ENCODE measurements at places on chromosomes 2 and 18.

DNA sequence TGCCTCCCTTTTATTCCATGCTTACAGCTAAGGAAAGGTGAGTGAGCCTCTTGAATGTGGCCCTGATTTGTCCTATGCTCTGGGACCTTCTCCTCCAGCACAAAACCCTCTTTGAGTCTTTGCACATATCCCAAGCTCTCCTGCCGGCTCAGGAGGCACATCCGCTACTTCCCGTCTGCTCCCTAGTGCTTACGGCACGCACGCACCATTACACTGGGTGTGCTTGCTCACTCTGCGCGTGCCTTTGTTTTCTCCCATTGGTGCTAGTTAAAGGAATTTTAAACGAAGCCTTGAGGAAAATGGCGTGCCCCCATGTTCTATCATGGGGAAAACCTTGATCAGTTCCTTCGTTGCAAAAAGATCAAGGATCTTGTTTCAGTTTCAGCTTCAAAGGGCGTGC, 7.9 kb upstream of the DGKD start:
- DNase-seq = no peak

GRCh38 chr2:43051338-43051737, 175.1 kb downstream of the ZFP36L2 start:
- no peak for DNase-seq

DNA sequence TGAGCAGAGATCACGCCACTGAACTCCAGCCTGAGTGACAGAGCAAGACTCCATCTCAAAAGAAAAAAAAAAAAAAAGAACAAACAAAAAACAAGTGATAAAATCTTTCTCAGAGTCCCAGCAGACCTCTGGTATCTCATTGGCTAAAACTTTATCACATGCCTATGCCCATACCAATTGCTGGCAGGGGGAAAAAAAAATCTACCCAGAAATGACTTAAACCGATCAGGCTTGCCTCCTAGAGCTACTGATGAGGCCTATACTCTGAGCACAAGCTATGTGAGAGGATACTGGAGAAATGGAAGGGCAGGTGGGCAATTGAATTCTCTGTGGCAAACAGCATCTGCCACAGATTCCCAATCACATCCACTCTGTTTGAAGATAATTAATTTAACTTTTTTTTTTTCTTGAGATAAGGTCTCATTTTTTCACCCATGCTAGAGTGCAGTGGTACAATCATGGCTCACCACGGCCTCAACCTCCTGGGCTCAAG, 49.0 kb downstream of the FBXO36 start:
- no peak for DNase-seq

DNA sequence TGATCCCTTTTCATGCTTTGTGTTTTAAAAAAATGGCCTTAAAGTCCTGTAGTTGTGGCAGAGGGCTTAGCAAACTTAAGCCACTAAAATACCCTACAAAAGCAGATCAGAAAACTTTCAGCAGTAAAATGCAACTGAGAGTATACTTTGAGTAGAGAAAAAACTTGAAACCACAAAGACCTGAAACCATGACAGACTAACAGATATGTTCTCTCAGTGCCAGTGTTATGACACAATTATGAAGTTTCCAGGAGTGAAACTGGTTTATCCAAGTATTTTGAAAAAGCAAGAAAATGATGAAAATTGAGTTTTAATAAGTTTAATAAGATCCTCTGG, 74.5 kb downstream of the SPRED2 start:
- no peak for DNase-seq

GRCh38 chr18:48338915-48339314, 70.3 kb downstream of the ZBTB7C start:
- DNase-seq = no peak

GRCh38 chr18:21132398-21132918, 20.8 kb upstream of the ROCK1 start:
- DNase-seq = no peak

- no peak for DNase-seq
These were observed 1311.0 kb upstream of the FAM98A start for GRCh38 chr2:34909992-34910705.

- no peak for DNase-seq
These were observed 215.3 kb upstream of the SESTD1 start for GRCh38 chr2:179479947-179480346.

GRCh38 chr2:68426848-68427579, 40.1 kb downstream of the FBXO48 start:
- DNase-seq = no peak

DNA sequence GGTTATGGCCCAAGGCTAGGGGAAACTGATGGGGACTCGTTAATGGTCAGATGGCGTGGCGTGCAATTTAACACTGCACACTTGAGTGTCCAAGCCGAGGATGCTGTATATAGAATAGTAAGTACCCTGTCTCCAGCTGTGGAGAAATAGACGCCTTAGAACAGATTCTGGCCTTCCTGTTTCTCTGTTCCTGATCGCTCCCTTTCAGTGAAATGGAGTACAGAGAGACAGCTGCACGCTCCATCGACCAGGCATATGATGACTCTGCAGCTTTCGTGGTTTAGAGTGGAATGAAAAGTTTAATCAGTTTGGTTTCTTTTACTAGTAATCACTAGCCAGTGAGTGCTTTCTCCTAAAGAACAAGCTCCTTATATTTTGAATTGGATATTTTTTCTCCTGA, 213.4 kb downstream of the NEDD4L start:
- DNase-seq = no peak

GRCh38 chr2:95031076-95031725, 5.7 kb downstream of the MAL start:
- DNase-seq = peak; percentile 1

- no peak for DNase-seq
These were observed 48.5 kb upstream of the PELI1 start for GRCh38 chr2:64192664-64193105.

GRCh38 chr2:236286873-236287545, 22.8 kb upstream of the ASB18 start:
- DNase-seq = no peak

DNA sequence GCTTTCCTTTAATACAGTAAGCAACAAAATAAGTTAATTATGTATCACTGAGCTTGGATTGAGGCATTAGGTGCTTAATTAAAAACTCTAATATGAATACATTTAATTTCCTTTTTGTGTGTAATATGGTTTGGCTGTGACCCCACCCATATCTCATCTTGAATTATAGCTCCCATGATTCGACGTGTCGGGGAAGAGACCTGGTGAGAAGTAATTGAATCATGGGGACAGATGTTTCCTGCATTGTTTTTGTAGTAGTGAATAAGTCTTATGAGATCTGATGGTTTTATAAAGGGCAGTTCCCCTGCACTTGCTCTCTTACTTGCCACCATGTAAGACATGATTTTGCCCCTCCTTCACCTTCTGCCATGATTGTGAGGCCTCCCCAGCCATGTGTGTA, 325.4 kb upstream of the CDH7 start:
- DNase-seq = no peak

GRCh38 chr2:26770986-26771586, 7.0 kb downstream of the SLC35F6 start:
- DNase-seq = peak; percentile 80

GRCh38 chr2:8629402-8629801, 52.5 kb upstream of the ID2 start:
- DNase-seq = no peak

DNA sequence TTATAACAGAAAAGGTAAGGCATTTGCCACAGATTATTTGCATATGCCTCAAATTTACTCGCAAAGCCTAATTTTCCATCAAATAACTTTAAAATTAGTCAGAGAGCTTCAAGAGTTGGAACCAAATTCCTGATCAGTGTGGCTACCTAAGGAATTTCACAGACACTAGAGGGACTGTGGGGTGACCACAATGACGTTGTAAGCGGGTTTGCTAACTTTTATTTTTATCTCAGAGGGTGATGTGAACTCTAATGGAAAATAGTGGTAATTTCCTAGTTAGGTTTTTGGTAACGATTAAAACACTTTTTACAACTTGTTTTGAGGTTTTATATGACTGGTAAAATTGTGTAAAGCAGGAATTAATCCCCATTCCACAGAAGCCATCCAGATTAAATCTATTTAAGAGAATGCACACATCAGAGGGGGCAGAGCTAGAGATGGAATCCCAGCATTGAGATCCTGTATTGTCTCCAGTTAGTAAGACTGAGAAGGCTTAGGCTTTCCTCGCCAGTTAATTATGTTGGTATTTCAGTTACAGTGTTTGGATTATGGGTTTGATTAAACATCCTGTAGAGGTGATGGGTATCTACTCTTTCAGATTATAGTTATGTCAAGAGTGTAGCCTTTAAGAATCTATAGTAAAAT, 129.0 kb downstream of the GPD2 start:
- no peak for DNase-seq

- no peak for DNase-seq
These were observed 54.6 kb downstream of the DCC start for GRCh38 chr18:52394602-52395001.

DNA sequence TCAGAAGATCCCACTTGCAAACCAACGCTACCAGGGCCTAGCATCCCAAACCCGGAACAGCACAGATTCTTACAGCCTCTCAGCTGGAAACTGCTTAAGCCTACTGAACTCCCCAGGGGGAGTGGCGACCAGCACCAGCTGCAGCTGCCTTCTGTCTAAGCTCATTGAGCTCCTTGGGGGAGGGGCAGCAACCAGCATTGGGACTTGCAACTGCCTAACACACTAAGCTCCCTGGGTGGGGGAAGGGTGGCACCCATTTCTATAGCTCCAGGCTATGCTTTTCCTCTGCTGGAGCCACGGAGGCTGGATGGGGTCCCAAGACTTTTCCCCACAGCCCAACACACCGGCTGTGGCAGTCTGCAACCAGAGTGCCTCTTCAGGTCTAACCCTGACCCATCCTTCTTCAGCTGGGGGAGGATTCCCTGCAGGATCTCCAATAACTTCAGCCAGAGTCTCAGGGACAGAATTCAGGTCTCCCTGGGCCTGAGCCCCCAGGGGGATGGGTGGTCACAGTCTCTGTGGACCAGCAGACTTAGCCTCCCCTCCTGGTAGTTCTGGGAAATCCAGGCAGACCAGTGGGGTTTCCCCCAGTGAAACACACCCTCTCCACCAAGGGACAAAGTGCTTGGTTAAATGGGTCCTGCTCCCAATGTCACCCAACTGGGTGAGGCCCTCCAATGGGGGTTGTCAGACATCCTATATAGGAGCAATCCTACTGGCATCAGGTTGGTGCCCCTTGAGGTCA, 45.9 kb upstream of the ITGA4 start:
- DNase-seq = no peak

DNA sequence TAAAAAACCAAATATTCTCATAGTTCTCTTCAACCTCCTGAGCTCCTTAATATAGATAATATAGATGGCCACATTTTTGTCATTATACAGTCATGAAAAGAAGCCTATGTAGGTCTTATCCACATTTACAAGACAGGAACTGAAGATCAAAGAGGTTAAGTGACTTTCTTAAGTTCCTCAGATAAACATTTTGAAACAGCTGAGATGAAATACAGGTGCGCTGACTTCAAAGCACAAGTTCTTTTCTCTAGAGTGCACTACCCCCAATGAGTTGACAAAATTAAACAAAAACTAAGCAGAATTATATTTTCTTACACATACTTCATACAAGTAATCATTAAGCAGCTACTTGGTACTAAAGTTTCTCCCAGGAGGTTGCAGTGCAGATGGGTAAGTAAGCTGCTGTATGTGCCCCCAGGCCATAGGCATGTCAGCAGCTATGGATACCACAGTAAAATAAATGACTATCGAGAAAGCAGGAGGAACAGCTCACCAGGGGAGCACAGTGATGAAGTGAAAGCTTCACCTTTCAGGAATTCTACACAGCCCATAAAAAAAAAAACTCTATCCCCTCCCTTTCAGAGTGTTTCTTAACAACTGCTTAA, 199.8 kb downstream of the DPP10 start:
- no peak for DNase-seq

DNA sequence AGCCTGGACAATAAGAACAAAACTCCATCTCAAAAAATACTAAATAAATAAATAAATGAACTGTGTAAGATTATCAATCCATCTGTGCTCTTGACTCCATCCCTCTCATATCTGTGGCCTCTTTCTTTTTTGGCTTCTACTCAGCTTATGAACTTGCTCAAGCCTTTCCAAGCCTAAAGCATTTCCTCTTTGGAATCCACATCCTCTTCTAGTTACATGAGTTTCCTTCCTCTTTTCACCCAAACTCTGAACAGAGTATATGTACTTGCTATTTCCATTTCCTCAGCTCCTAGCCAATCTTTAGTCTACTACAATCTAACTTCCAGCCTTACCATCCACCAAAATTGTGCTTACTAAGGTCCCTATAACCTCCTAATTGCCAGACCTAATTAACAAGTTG, 2.5 kb upstream of the DNAJC10 start:
- no peak for DNase-seq

DNA sequence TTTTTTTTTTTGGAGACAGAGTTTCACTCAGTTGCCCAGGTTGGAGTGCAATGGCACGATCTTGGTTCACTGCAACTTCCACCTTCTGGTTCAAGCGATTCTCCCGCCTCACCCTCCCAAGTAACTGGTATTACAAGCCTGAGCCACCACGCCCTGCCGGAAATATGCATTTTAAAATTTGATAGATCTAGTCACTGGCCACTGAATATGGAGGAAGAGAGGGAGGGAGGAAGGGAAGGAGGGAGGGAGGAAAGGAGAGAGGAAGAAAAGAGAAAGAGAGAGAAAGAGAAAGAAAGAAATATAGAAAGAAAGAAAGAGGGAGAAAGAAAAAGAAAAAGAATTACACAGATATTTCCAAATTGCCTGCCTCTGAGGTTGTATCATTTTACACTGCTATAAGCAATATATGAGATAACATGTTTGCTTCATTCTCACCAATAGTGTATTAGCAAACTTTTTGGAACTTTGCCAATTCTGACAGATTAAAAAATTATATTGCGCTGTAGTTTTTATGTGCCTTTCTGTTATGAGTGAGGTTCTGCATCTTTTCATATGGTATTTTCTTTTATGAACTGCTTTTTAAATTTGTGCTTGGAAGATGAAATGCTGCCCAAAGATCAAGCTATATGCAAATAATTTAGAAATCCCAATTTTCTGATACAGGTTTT, 161.2 kb upstream of the MAP3K20 start:
- no peak for DNase-seq

- no peak for DNase-seq
These were observed 2.7 kb upstream of the LRP2 start for GRCh38 chr2:169365029-169365480.

- DNase-seq = no peak
These were observed 72.2 kb downstream of the C1QL2 start for GRCh38 chr2:119086327-119086726.
